ENCODE measurements at places on chromosomes 7 and 10.

DNA sequence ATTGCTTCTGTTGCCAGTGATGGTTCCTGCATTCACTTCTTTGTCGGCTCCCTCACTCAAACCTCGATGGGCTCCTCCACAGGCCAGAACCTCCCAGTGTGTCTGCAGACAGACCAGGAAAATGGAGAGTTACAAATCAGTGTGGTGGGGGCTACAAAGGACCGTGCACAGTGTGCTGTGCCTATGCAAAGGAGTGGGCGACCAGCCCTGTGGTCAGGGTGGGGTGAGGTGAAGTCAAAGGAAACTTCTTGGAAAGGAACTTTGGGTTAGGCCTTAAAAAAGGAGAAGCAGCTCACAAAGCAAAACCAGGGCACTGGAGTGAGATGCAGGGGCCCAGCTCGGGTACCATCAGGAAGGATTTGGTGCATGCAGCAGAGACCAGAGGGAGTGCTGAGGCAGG is 304.3 kb upstream of the ZMIZ1 start:
- no peak for DNase-seq

- no peak for DNase-seq
These were observed 293.9 kb downstream of the C7orf25 start for GRCh38 chr7:42617806-42618457.

GRCh38 chr10:53382543-53382942 is 610.0 kb upstream of the MBL2 start:
- no peak for DNase-seq

GRCh38 chr10:100793055-100793454 is 47.7 kb downstream of the PAX2 start:
- no peak for DNase-seq
